Stimulated activated CD4-positive, alpha-beta T cell treated with anti-CD3 and anti-CD28 coated beads, Interleukin-12 subunit alpha, Interleukin-12 subunit beta, amount 100 ng/mL, for 4 hours (primary cell): ENCODE measurements at places on chromosomes 7 and 10.

- DNase-seq: no peak
These were observed 57.0 kb upstream of the ARL4A start for GRCh38 chr7:12630513-12630819.

GRCh38 chr10:119516381-119517234, 25.9 kb downstream of the RGS10 start:
- peak; percentile 57 for DNase-seq

GRCh38 chr10:97065128-97065527, 120.6 kb downstream of the SLIT1 start:
- DNase-seq: no peak

GRCh38 chr10:75883081-75884072, 452.0 kb downstream of the LRMDA start:
- DNase-seq: no peak

DNA sequence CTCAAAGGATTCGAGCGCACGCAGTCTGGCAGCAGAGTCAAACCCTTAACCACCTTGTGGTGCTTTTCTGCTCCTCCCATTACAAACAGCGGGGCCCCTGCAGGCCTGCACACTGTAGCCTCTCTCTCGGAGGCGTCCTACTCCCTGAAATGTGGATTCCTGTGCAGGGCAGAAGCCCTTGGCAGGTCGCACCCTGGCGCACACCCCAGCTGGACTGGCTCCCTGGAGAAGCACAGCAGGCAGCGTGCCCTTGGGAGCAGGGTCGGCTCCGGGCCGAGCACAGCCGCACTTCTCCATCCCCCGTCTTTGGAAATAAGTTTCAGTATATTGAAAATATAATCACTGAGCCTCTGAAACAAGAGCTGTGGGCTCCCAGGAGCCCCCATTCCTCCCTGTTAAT, 144.1 kb downstream of the C10orf105 start:
- DNase-seq: no peak
